AML-193 (cell line): ENCODE measurements at places on chromosomes 6 and 20.

DNA sequence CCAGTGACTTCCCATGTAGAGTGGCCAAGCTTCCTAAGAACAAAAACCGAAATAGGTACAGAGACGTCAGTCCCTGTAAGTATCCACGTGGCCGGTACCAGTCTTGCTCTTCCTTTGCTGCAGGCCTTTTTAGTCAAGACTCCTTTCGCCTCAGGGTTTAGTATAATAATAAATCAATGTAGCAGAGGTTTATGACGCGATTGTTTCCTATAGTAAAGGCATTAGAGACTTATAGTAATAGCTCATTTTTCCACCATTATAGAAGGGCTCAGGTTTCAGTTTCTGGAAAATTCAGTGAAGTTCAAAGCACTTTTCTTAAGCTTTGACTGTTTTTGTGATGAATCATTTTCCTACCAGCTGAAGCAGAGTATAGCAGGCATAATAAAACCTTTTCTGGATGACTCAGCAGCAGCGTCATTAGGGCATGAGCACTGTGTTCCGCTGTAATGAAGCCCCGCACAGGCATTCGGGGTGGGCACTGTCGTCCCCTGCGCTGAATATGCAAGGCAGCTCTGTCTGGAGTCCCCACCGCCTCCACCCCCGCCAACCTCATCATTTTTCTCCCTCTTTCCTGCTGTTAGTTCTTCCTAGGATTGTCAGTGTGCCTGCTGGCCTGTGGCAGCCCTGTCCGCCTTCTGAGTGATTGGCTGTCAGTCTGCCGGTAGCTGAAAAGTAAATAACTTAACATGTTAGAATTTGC lies 51.3 kb downstream of the PTPN1 start:
- no peak for DNase-seq

DNA sequence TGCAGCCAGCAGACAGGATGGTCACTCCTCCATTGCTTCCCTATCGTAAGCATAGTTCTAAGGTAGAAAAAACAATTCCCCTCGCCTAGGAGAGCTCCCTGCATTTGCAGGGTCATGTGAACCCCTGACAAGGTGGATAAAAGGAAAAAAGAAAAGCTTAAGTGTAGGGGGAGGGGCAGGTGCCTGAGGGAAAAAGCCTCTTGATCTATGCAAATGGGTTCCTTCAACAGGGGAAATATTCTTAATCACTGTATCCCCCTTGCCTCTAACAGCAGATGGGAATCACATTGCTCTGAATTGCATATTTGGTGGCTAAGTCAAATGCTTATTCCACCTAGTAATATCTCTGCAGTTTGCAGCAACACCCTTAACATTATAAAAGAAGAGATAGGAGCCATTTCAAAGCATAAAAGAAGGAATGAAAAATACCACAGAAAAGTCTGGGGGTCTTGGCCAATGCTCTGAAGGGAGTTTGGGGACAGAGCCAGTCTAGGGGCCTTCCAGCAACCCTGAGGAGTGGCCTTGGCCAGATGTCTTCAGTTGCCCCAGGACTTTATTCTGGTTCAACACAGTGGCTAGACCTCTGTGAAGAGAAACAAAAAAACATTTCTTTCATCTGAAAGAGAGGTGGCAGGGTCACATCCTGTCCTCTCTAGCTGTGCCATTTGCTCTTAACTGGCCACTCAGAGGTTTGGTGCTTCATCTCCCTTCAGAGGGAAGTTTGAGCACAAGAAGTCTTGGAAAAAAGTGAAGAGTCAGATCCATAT lies 660.4 kb upstream of the GJE1 start:
- DNase-seq: no peak

GRCh38 chr6:48765352-48765961 lies 654.5 kb upstream of the PTCHD4 start:
- peak; percentile 20 for DNase-seq

- no peak for DNase-seq
Observed at GRCh38 chr20:7585126-7585679, 355.1 kb downstream of the HAO1 start.

- no peak for DNase-seq
Observed at GRCh38 chr20:45061244-45061643, 39.7 kb downstream of the KCNS1 start.

DNA sequence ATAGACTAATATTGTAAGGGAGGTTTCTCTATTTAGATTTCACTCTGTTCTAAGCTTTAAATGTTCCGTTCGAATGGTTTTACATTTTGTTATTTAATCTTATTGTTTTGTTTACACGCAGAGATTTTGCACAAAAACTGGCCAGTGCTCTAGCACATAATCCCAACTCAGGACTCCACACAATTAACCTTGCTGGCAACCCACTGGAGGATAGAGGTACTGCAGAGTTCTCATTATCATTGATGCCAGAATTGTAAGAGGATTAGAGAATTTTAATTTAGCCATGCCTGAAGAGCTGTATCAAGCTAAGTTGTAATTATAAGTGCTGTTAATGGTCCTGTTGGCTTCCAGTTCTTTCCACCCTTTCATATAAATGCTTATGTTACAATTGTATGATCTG lies 179.7 kb upstream of the SCGN start:
- DNase-seq: no peak

DNA sequence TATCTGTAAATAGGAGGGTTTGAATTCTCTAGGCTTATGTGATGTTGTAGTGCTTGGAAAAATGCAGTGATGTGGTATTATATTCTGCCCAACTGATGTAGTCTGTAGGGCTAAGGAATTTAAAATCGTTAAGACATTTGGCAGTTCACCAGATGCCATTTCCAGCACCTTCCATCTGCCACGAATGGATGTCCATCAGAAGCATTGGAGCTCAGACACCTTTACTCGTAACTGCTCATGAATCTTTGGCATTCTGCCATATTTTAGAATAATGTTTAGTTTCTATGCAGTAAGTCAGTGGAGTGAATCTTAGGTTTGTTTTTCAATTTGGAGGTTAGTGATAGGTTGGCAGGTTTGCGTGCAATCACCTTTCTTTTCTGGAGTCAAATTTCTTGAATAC lies 2.4 kb upstream of the SYTL3 start:
- no peak for DNase-seq

DNA sequence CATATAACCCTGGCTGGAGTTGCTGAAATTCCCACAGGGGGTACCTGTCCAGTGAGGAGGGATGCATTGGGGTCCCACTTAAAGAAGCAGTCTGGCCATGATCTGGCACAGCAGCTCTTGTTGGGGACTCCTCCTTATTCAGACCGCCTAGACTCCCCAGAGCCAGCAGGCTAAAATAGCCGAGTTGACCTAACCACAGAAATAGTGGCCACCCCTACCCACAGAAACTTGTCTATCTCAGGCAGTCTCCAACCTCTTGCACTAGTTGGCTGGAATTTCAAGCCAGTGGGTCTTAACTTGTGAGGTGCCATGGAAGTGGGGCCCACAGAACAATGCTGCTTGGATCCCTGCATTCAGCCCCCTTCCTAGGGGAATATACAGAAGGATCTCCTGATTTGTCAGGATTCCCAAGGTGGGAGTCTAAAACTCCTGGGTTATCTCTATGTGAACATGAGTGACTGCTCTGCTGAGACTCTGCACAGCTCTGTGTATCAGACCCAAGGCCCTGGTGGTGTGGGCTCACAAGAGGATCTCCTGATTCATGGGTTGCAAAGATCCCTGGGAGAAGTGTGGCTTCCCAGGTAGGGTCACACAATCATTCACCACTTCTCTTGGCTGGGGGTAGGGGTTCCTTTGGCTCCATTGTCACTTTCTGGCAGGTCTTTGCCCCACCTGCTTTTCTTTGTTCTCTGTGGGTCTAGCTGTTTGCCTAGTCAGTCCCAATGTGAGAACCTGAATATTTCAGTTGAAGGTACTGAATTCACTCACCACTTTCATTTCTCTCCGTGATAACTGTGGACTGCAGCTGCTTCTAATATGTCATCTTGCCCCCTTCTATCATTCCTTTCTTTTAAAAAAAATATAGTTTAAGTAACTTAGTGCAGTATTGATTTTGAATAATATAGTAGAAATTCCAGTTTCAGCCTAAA lies 65.5 kb upstream of the CLVS2 start:
- no peak for DNase-seq

DNA sequence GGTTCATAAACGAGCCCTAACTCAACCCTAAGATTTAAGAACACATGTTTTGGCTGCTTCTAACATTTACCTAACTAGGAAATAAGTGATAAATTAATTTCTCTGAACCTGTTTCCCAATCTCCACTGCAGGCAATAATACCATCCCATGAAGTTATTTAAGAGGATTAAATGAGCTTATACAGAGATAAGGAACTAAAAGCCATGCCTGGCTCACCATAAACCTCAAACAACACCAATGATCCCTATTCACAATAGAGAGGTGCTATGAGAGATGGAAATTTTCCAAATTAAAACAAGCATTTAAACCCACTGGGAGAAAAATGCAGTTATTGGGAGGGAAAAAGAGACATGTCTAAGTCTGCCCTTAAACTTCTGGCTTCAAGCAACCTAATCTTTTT lies 33.9 kb upstream of the KLHL31 start:
- no peak for DNase-seq

GRCh38 chr6:169296170-169296569 lies 42.5 kb upstream of the THBS2 start:
- DNase-seq: no peak

DNA sequence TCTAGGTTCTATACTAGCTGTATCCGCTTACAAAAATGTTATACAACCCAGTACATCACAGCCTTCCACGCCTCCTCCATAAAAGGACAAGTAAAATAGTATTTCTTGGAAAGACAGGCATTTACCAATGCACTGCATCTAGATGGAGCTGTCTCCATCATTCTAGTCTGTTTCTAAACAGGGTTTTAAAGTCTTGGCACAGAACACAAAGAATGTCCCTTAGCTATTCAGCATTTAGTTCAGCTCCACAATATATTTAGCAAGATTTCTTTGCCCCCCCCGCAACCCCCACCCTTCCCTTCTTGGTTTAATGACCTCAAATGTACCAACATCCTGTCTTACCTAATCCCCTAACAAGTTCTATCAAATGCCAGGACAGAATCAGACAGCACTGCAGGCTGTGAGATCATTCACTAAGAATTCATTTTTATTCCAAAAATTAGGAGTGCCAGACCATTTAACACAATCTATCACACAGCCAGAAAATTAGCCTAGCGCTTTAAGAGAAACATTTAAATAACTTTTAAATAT lies 198.6 kb downstream of the BACH2 start:
- DNase-seq: peak; percentile 95

DNA sequence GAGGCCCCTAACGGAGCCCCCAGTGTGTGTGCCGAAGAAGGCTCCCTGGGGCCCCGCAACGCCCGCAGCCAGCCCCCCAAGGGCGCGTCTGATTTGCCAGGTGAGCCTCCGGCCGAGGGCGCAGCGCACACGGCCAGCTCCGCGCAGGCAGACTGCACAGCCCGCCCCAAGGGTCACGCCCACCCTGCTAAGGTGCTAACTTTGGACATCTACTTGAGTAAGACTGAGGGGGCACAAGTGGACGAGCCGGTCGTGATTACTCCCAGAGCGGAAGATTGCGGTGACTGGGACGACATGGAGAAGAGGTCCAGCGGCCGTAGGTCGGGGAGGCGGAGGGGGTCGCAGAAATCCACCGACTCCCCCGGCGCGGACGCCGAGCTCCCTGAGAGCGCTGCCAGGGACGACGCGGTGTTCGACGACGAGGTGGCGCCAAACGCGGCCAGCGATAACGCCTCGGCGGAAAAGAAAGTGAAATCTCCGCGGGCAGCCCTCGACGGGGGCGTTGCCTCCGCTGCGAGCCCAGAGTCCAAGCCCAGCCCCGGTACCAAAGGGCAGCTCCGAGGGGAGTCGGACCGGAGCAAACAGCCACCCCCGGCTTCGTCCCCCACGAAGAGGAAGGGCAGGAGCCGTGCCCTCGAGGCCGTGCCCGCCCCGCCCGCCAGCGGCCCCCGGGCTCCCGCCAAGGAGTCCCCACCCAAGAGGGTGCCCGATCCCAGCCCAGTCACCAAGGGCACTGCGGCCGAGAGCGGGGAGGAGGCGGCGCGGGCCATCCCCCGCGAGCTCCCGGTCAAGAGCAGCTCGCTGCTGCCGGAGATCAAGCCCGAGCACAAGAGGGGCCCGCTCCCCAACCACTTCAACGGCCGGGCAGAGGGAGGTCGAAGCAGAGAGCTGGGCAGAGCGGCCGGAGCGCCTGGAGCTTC lies 117.0 kb downstream of the RTN4IP1 start:
- peak; percentile 53 for DNase-seq

DNA sequence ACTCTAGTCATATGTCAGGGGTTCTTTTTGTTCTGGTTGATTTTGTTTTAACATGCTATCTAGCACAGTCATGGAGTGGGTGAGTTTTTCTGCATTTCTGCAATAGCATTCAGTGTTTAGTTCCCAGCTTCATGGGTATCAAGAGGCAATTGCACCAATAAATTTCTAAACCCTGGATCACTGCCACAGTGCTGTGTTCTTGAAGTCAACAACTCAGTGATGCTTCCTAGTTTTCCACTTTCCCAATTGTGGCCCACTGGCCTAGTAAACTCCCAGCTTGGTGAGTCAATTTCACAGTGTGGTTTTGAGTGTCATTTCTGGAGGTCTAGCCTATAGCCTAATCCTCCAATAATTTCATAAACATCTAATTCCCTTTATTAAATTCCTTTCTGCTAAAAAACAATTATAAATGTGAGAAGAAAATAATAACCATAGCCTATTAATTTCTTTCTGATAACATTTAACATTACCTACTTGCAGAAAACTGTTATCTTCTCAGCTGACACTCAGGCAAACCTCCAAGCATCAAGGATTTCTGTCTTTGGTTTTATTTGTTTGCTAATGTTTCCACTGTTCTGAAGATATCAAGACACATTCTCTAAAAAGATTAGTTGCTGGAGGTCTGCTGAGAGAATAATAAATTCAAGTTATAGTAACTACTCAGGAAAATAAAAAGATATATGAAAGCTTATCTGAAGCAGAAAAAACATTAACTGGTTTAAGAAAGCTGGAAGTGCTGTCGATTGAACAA lies 89.9 kb downstream of the PDE7B start:
- DNase-seq: no peak

- DNase-seq: no peak
Observed at GRCh38 chr6:125794342-125795137, 3.8 kb downstream of the NCOA7 start.

DNA sequence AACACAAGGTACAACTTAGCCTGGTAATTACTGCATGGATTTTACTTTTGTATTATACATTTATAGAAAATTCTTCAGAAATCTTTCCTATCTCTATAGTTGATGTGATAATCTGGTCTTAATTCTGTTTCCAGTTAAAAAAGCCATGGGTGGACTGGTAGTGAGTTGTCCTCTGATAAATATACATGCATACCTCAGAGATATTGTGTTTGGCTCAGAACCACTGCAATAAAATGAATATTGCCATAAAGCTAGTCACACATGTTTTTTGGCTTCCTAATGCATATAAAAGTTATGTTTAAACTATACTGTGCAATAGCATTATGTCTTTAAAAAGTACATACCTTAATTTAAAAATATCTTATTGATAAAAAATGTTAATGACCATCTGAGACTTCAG lies 708.6 kb upstream of the MARCKS start:
- no peak for DNase-seq
